ENCODE measurements at places on chromosomes 3 and 15.
A peak's percentile ranks its signal among the peaks of the same experiment; 100 is the strongest.

- DNase-seq = no peak
Measured at GRCh38 chr3:13894807-13895154, 14.9 kb upstream of the WNT7A start.

DNA sequence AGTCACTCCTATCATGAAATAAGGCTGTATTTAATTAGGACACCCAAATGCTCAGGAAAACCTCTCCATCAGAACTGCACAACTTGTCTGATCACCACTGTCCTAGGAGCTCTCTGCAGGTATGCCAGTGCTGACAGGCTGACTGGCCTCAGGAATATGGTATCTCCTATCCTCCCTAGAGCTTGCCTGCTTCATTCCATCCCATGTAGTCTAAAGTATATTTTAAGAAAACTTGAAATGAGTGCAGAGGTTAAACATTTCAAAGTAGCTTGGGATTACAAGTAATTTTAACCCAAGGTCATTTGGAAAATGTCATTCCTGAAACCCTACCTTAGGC, 23.7 kb downstream of the FILIP1L start:
- DNase-seq = no peak

DNA sequence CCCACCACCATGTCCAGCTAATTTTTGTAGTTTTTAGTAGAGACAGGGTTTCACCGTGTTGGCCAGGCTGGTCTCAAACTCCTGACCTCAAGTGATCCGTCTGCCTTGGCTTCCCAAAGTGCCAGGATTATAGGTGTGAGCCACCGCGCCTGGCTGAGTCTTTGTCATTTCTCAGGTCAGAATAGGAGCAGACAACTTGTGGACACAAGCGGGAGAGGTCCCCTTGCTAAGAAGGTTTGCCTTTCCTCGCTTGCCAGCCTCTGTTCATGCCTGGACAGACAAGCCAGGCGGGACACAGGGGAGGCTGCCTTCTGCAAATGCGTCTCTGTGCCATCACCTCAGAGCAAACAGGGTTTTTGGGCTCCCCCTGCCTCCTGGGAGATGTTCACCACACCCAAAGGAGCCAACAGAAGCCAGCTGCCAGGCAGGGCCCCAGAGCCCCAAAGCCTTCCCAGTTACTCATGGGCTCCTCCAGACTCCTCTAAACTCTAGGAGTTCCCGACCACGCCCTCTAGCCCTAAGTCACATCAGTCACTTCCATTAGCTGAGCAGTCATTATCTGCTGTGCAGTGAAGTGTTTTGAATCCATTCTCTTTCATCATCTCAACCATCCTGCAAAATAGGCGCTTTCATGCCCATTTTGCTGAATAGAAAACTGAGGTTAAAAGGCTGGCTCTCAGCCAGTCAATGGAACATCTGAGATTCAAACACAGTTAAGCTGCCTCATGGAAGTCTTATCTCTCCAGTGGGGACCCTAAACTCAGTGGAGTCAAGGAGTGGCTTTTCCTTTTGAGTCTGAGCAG, 245.0 kb downstream of the UACA start:
- no peak for DNase-seq

- DNase-seq = peak; percentile 22
Measured at GRCh38 chr15:56737791-56738190, 4.5 kb upstream of the ZNF280D start.

DNA sequence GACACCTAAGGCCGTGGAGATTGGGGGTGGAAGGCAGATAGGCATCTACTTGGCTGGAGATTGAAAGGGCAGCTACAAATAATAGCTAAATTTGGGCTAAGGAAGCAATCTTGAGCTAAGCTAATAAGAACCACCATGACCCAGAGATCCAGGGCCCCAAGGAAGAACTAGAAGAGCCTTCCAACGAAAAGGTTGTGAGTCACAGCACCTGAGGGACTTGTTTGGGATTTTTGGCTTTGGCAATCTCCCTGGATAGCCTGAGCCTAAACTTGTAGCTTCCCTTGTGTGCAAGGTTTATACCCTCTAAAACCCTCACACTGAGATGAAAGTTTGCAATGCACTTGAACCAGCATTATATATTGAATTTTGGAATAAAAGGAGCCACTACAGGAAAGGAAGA, 364.0 kb upstream of the IL12A start:
- no peak for DNase-seq

- DNase-seq = no peak
Measured at GRCh38 chr15:64279131-64279530, 76.8 kb downstream of the CSNK1G1 start.

DNA sequence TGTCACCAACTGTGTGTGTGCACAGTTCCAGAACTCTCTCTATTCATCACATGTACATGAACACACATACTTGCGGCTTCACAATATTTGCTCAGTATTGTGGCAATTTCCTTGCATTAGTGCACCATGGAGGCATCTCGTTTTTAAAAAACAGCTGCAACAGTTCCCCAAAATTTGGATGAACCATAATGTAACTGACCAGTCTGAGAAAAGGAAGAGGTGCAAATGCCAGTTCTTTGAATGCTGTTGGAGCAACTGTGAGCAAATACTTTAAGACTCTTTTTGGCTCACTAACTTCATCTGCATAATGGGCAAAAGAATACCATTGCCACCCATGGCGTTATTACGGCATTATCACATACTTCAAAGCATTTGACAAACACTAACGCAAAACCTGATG, 38.3 kb upstream of the PSMD6 start:
- no peak for DNase-seq

GRCh38 chr3:148943506-148944205, 47.7 kb upstream of the GYG1 start:
- peak; percentile 58 for DNase-seq

DNA sequence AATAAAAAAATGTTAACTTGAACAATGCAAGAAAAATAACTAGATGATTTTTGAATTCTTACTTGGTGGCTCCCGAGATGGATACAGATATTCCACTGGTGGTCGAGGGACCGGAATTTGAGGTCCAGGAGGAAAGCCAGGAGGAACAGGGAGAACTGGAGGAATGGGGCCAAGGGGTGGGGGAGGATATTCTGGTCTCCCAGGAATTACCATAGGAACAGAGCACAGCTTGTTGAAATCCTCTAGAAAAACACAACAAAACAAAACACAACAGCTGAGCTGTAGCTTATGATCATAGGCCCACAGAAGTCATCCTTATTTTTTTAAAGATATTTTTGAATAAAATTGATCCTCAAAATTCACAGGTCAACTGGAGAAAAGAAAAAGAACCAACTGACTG, 129.4 kb downstream of the FBN1 start:
- no peak for DNase-seq

- DNase-seq = no peak
Measured at GRCh38 chr15:65363306-65363705, 14.5 kb downstream of the IGDCC3 start.

DNA sequence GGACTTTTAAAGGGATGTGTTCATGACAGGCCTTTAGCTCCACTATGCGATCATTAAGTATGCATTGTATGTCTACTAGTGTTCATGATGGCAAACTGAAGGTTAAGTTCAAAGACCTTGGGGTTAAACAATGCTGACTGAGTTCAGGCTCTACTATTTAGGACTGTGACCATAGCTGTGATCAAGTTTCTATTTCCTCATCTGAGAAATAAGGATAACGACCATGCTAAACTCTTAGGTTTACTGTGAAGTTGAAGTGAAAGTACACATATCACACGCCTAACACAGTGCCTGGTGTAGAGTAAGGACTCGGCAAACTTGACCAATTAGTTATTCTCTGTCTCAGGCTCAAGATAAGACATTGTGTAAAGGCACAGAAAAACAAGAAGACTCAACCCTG, 243.2 kb downstream of the MBNL1 start:
- no peak for DNase-seq

DNA sequence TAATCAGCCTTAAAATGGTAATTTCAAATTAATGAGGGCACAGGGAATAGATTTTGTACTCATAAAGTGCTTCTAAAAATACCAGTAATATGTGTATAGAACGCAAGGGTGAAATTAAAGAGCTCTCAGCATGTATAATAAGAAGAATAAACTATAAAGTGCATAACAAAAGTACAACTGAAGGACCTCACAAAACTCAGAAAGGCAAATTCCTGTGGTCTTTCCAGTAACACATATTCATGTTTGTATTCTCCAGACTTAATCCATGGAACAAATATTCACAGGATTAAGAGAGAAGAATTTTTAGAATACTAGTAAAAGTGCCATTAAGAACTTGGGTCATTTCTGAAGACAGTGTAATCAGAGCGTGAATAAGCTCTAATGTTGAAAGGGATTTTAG, 646.3 kb downstream of the CADM2 start:
- no peak for DNase-seq

- no peak for DNase-seq
Measured at GRCh38 chr3:150682824-150683223, 20.9 kb downstream of the ERICH6 start.
